Osteoblast (primary cell): ENCODE measurements at places on chromosomes 1 and 21. TPM values are rescaled to one million over a fixed set of nuclear protein-coding genes. Genes with fewer than 3 reads are reported as not detected.

The INSRR gene
- total RNA-seq, result 0.29 and 0.36 TPM in 2 replicates

The FCN3 gene
- not detected in 2 replicates for total RNA-seq

The KDF1 gene
- not detected in 2 replicates for total RNA-seq

DNA sequence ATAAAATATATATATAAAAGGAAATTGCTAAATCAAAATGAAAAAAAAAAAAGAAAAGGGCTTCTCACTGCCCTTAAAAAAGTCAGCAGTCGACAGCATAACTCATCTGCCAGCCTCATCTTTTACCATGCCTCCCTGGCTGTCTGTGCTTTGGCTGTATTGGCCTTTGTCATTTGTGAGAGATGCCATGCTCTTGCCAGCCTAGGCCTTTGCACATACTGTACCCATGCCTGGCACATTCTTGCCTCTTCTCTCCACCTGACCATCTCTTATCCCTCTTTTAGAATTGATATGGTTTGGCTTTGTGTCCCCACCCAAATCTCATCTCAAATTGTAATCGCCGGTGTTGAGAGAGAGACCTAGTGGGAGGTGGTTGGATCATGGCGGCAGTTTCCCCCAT lies 37.1 kb downstream of the DIRAS3 start:
- H3K4me1 ChIP-seq, result no peaks in the 10 kb centered on the region
- no peak for DNase-seq
- H3K27ac ChIP-seq, result no peak overlapping the region

GRCh38 chr1:158374860-158375259 lies 21.2 kb downstream of the CD1E start:
- H3K4me1 ChIP-seq, result no peaks in the 10 kb centered on the region
- no peak for DNase-seq
- no peaks in the 10 kb centered on the region for H3K36me3 ChIP-seq

- peak; percentile 86 for DNase-seq
- peaks cover 39% of the 10 kb centered on the region for H3K27me3 ChIP-seq
- H3K4me3 ChIP-seq, result no peak within 1 kb of the TSS
- no peak within 1 kb of the TSS for H3K27ac ChIP-seq
Measured at GRCh38 chr21:42653231-42654061, at the start of gene PDE9A. Gene PDE9A, plus strand, starts transcription at chr21:42653621. Its CDS starts 194 bp downstream, at chr21:42653815.

GRCh38 chr1:37323486-37324377 lies 150.6 kb upstream of the ZC3H12A start:
- H3K36me3 ChIP-seq, result no peaks in the 10 kb centered on the region
- no peaks in the 10 kb centered on the region for H3K27me3 ChIP-seq
- H3K4me1 ChIP-seq, result no peaks in the 10 kb centered on the region
- H3K27ac ChIP-seq, result no peak overlapping the region
- H3K4me3 ChIP-seq, result no peak overlapping the region

GRCh38 chr1:180849031-180849775 lies 63.5 kb upstream of the KIAA1614 start:
- no peaks in the 10 kb centered on the region for H3K36me3 ChIP-seq
- no peaks in the 10 kb centered on the region for H3K27me3 ChIP-seq
- no peak overlapping the region for H3K27ac ChIP-seq
- H3K4me3 ChIP-seq, result no peak overlapping the region

DNA sequence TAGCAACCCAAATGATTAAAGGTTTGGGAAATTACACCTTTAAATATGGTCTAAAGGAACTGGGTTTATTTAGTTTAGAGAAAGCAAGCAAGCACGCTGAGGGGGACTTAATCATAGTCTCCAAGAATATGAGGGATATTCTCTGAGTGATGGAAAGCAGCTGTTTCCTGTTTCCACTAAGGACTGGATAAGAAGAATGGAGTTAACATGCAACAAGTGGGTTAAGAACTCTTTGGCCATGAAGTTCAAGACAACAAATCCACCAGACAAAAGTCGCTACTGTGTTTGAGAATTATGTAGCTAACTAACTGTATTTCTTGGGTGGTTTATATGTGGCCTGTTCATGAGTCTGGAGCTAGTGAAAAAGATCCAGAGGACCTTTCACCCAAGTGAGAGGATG lies 85.7 kb downstream of the TGFB2 start:
- H3K4me3 ChIP-seq, result no peak overlapping the region
- H3K4me1 ChIP-seq, result peaks cover 6% of the 10 kb centered on the region
- H3K27ac ChIP-seq, result no peak overlapping the region
- DNase-seq, result peak; percentile 32

GRCh38 chr1:62988867-62989266 lies 204.9 kb downstream of the ATG4C start:
- no peaks in the 10 kb centered on the region for H3K27me3 ChIP-seq
- H3K36me3 ChIP-seq, result no peaks in the 10 kb centered on the region
- H3K4me3 ChIP-seq, result no peak overlapping the region
- no peak overlapping the region for H3K27ac ChIP-seq
- DNase-seq, result no peak

DNA sequence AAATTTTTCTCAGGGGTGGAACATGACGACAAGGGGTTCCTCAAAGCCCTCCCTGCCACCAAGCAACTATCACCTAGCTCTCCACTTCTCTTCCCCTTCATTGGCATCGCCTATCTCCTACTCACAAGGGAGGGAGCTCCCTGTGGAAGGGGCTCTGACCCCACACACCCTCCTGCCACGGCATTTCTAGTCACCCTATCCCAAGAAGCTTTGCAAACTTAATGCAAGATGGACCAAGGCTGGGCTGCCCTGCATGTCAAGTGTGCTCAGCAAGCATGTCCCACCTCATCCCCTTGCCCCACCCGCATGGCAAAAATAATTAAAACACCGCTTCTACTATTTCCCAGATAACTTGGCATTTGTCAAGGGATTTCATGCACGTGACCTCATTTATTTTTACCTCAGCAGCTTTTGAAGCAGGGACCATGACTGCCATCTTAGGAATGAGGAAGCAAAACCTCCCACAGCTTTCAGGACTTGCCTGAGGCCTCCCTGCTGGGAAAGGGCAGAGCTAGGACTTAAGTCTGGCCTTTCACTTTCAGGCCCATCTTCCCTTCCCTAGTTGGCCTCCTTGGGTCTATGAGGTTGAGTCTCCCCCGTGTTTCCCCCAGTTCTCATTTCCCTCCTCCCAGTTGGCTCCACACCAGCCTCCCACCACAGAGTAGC lies 161.3 kb downstream of the TSEN15 start:
- peak overlapping the region; percentile 86 for H3K27ac ChIP-seq
- H3K36me3 ChIP-seq, result no peaks in the 10 kb centered on the region
- H3K27me3 ChIP-seq, result peaks cover 9% of the 10 kb centered on the region
- H3K4me3 ChIP-seq, result no peak overlapping the region
- DNase-seq, result peak; percentile 86
- H3K4me1 ChIP-seq, result peaks cover 8% of the 10 kb centered on the region

GRCh38 chr1:171998711-171999110 lies 157.4 kb downstream of the DNM3 start:
- no peaks in the 10 kb centered on the region for H3K27me3 ChIP-seq
- no peak for DNase-seq
- no peaks in the 10 kb centered on the region for H3K36me3 ChIP-seq
- H3K27ac ChIP-seq, result no peak overlapping the region

GRCh38 chr1:200610846-200611245 lies 9.7 kb downstream of the KIF14 start:
- H3K36me3 ChIP-seq, result no peaks in the 10 kb centered on the region
- H3K4me3 ChIP-seq, result no peak overlapping the region
- DNase-seq, result no peak
- no peak overlapping the region for H3K27ac ChIP-seq

DNA sequence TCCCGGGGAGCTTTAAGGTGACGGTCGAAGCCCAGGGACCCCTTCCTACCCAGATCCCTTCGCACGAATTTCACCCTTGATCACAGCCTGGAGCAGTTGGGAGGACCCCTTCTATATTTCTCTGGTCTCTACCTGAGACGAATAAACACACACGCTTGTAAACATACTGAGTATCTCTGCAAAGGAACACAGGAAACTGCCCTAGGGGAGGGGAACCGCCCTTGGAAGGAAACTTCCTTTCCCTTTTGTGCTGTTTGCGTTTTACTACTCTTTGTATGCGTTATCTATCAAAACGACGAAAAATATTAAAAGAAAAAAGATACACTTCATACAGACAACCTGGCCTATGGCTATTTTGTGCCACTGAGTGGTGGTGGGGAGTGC lies 750 bp downstream of the NECAP2 start:
- peaks cover 8% of the 10 kb centered on the region for H3K4me1 ChIP-seq
- peak overlapping the region; percentile 83 for H3K27ac ChIP-seq
- H3K27me3 ChIP-seq, result no peaks in the 10 kb centered on the region
- DNase-seq, result peak; percentile 76
- H3K36me3 ChIP-seq, result peaks cover 36% of the 10 kb centered on the region
- peak overlapping the region; percentile 100 for H3K4me3 ChIP-seq

DNA sequence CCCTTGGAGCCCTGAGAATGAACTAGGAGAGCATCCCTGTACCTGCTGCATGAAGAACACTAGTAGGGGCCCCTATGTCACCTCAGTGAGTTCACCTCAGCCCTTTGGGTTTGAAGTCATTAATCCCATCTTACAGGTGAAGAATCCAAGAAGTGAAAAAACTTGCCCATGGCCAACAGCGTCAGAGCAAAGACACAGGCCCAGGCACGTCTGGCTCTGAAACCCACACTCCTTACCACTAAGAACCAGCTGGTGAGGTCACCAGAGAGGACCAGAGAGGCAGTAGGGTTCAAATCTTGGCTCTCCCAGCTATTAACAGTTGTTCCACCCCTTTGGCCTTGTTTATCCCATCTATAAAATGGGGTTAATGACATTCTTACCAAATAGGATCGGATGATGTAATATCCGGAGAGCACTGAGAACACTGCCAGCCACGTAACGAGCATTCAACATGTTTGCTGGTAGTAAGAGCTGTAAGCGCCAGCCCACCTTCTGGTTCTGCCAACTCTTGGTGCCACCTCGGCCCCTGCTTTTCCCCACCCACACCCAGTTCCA lies 8.8 kb downstream of the MATN1 start:
- H3K27me3 ChIP-seq, result peaks cover 24% of the 10 kb centered on the region
- peak; percentile 29 for DNase-seq
- H3K4me1 ChIP-seq, result peaks cover 9% of the 10 kb centered on the region
- H3K4me3 ChIP-seq, result no peak overlapping the region

GRCh38 chr1:166193057-166193698 lies 26.4 kb upstream of the FAM78B start:
- no peaks in the 10 kb centered on the region for H3K36me3 ChIP-seq
- no peak overlapping the region for H3K27ac ChIP-seq
- H3K4me1 ChIP-seq, result no peaks in the 10 kb centered on the region
- H3K27me3 ChIP-seq, result no peaks in the 10 kb centered on the region

DNA sequence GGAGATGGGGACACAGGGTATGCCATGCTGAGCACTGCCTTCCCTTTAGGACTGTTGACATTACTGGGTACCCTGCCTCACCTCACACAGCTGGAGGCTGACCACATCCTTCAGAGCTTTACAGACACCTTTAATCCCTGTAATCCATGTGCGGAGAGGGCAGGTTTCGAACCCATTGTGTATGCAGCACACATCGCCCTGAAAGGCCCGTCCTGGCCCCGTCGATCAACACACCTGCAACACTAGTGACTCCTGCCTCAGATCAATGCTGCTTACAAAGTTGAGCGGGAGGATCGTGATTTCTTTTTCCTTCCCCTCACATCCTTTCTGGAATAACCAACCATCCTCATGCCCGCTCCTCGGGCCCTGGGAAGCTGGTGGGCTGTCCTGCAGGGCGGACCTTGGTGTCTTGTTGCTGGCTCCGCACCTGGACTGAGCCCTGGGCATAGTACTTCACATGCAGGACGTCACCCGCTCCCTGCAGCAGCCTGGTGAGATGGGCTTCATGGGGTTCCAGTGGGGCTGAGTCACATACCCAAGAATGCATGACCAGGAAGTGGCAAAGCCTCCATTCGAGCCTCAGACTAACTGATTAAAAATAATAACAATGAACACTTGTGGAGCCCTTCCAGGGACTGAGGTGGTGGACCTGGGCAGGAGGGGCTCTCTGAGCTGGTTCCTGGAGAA lies 403.6 kb downstream of the PTPRU start:
- no peaks in the 10 kb centered on the region for H3K36me3 ChIP-seq
- H3K4me1 ChIP-seq, result peaks cover 8% of the 10 kb centered on the region

- H3K36me3 ChIP-seq, result no peaks in the 10 kb centered on the region
- H3K4me3 ChIP-seq, result no peak overlapping the region
- no peak overlapping the region for H3K27ac ChIP-seq
- no peaks in the 10 kb centered on the region for H3K27me3 ChIP-seq
- H3K4me1 ChIP-seq, result no peaks in the 10 kb centered on the region
Measured at GRCh38 chr1:58515794-58516401, 30.6 kb downstream of the OMA1 start.

DNA sequence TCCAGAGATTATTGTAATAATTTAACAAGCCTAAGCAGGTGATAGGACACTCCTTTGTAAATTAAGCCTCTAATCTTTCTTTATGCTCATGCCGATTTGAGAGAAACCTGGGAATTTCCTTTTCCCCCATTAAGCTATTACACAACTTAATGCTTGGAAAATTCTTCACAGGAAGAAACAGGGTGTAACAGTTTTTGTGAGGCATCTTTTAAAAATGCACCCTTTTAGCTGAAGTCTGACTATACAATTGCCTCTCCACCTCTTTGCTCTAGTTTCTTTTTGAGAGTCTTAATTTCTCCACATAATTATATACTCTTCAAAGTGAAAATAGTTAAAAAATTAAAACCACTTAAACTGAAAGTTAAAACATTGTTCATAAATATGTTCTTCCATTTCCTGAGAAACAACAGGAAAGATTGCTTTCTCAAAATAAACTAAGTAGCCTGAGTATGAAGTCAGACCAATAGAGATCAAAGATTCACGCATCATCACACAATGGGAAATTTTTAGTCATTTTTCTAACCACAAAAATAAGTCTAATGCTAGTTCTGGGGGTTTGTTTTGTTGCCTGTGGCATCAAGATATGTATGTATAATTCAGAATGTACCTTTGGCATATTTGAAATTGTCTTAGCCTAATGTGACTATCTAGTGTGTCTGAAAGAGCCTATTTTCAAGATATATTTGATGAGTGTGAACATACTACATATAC lies 34.7 kb downstream of the LRRC8D start:
- H3K4me1 ChIP-seq, result peaks cover 14% of the 10 kb centered on the region
- H3K36me3 ChIP-seq, result peaks cover 13% of the 10 kb centered on the region
- H3K27ac ChIP-seq, result peak overlapping the region; percentile 81
- peak; percentile 82 for DNase-seq

DNA sequence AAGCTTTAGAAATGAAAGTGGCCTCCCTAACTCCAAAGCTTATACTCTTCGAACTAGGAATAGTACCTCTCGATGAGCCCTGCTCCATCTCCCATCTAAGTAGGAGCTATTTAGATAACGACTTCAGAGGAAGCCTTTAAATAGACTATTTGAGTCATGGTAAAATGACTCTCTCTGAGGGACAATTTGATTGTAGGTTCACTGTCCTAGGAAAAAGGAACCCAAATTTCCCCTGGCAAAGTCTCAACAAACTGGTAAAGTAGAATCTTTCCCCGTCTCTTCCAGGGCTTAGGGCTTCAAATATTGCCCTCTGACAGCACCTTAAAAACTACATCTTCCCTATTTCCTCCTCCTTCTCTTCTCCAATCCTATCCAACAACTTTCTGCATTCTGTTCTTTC lies 2.0 kb upstream of the FCER1A start:
- no peaks in the 10 kb centered on the region for H3K27me3 ChIP-seq
- DNase-seq, result no peak
- no peaks in the 10 kb centered on the region for H3K4me1 ChIP-seq
- no peaks in the 10 kb centered on the region for H3K36me3 ChIP-seq
- H3K27ac ChIP-seq, result no peak overlapping the region
